ENCODE measurements at places on chromosomes 7 and 10.

DNA sequence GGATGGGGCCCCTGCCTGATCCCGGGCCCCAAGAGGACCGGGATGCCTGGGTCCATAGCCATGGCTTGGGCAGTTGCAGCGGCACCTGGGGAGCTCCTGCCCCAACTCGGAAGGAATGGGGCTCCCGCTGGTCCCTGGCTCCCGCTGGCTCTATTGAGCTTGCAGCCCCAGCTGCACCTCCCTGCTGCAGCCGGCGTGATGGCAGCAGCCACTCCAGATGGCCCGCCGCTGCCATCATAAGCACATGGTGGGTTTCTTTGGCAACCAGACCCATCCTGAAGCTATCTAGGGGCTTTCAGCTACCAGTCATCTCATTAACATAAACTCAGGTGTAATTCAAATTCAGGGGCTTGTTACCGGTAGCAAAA, 11.1 kb upstream of the DNMBP start:
- DNase-seq: no peak

GRCh38 chr7:79298145-79298760, 155.2 kb downstream of the MAGI2 start:
- no peak for DNase-seq

- no peak for DNase-seq
Measured at GRCh38 chr7:77897004-77897547, 98.5 kb downstream of the PHTF2 start.

GRCh38 chr7:117087639-117088396, 134.5 kb downstream of the ST7 start:
- DNase-seq: no peak

GRCh38 chr7:128710481-128710880, 28.7 kb upstream of the CALU start:
- DNase-seq: no peak
